Stimulated activated CD8-positive, alpha-beta memory T cell treated with anti-CD3 and anti-CD28 coated beads, Interleukin-7, amount 100 ng/mL, for 4 hours (primary cell): ENCODE measurements at places on chromosomes 1 and 21.

DNA sequence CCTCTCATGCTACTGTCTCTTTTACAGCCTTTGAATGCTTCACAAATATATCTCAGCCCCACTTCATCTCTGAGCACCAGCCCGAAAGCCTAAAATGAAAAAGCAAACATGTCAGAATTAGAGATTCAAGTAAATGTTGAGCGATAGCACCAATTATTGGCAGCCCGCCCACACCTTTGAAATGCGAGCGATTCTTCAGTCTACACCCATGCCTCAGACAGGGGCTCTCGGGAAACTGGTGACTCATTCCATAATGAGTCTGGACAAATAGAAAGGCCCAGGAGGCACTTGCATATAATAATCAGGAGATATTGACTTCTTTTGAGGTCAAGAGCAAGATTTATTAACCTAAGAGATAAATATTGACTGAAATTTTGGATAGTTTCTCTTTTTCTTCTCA, 487.3 kb upstream of the PTBP2 start:
- no peak for DNase-seq

- no peak for DNase-seq
These were observed 52.9 kb downstream of the HMGB4 start for GRCh38 chr1:33916786-33917185.

DNA sequence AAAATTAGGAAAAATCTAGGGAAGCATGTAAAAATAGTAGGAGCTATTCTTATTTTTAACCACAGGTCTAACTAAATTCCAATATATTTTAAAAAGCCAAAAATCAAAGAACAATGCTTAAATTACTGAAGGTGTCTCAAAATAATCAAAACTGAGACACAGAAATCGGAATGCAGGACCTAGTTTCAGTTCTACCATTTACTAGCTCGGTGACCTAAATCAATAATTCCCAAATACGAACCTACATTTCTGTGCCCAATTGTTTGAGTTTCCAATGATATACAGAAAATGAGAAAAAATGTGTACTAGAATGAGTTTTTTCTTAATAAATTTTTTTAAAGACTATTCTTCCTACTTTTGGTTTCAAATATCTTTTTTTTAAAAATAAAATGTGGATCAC, 37.4 kb downstream of the ANKRD13C start:
- no peak for DNase-seq

GRCh38 chr1:21691739-21692138, 22.6 kb upstream of the RAP1GAP start:
- no peak for DNase-seq

DNA sequence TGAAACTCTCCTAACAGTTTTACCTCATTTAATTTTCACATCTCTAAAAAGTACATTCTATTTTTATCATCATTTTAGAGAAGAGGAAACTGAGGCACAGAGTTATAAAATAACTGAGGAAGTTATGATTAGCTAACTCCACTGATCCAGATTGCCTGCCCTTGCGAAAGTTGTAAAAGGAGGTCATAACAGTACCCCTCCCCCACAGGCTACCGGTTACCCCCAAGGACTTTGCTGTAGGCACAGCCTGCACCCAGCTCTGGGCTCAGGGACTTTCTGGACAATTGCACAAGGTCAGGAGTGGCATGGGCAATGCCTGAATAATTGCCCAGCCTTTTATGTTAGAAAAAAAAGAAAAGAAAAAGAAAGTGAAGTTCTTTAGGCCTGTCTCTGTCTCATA, 22.7 kb downstream of the PIGM start:
- no peak for DNase-seq

GRCh38 chr1:104795931-104796330, 1046.2 kb downstream of the AMY1C start:
- no peak for DNase-seq

DNA sequence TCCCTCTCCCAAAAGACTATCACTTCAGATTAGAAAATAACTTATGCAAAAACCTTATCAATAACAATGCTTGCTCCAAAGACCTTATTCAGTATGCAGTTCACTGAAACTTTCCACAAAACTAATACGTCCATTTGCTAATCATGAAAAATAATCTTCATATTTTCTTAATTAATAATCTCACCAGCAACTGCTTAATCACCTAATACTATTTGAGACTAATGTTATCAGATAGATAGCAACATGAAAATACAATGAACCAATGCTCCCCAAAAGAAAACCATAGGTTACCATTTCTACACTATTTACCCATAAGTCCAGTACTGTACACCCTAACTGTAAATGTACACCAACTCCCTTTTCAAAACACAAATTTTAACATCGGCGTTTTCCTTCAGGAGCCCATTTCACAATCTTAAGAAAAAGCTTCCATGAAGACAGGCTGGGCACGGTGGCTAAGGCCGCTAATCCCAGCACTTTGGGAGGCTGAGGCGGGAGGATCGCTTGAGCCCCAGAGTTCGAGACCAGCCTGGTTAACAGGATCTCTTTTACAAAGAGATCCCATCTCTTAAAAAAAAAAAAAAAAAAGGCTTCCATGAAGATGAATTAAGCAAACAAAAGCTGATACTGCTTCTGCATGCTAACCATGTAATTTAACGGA, 1.7 kb downstream of the GNB1 start:
- DNase-seq = no peak

GRCh38 chr21:38440746-38441145, 57.5 kb downstream of the ERG start:
- DNase-seq = no peak

DNA sequence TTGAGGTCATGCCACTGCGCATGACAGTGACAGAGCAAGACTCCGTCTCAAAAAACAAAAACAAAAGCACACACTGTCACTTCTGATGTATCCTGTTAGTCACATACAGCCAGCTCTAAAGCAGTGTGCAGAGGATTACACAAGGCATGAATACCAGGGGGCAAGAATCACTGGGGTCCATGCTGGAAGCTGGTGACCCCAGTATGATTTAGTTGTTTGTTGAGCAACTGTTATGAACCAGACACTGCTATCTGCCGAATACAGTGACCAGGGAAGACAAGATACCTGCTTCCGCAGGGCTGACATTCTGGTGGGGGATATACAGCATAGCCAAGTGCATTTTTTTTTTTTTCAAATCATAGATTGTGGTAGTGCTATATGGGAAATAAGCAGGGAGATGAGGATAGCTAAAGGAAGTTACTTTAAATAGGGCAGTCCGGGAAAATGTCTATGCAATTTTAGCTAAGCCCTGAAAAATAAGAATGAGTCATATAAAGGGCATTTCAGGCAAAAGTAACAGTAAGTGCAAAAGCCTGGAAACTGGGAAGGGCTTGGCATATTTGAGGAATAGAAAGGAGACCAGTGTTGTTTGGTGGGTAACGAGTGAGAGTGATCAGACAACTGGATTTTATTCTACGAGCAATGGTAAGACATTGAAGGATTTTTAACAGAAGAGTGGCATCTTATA, 69.7 kb downstream of the ADSS2 start:
- no peak for DNase-seq

DNA sequence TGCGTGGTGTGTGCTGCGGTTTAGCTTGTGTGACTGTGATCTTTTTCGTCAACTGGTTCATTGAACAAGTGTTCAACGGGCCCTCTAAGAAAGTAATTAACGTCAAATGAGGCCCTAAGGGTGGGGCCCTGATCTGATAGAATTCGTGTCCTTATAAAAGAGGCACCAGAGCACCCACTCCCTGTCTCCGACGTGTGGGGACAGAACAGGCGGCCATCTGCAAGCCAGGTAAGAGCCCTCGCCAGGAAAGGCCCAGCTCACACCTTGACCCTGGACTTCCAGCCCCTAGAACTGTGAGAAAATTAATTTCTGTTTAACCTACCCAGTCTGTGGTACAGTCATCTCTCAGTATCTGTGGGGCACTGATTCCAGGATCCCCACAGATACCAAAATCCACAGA, 20.4 kb upstream of the SAMD11 start:
- DNase-seq = no peak

DNA sequence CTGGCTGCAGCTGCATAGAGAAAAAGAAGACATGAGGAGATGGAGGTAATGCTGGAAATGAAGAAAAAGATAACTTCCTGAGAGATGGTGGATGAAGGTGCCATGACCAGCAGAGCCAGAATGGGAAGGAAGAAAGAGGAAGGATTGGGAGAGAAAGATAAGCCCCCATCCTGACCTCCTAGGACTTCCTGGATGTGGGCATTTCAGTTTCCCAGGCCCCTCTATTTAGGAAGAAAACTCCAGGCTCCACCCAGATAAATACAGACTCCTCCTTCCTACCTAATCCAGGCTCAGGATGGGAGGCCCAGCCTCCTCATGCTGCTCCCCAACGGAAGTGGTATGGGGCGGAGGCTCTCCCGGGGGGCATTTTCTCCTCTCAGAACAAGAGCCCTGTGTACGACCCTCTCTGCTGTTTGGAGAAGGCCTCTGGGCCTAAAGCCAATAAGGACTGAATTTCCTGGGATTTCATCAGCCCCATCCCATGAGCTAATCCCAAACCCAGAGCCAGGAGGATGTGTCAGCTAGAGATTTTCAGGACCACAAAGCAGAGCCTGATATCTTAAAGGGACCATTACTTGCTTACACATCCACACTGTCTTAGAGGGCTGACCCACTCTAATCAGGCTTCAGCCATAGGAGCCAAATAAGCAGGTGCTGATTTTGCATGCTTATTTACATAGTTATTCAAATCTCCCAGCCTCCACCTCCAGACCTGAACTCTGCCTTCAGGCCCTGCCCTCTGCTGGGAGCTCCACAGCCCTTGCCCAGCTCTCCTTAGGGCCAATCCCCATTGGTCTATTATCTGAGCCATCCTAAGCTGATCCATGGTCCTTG, 5.1 kb upstream of the ARHGEF2 start:
- DNase-seq = no peak

- DNase-seq = no peak
These were observed 117.6 kb downstream of the PTGER3 start for GRCh38 chr1:70930062-70930461.

DNA sequence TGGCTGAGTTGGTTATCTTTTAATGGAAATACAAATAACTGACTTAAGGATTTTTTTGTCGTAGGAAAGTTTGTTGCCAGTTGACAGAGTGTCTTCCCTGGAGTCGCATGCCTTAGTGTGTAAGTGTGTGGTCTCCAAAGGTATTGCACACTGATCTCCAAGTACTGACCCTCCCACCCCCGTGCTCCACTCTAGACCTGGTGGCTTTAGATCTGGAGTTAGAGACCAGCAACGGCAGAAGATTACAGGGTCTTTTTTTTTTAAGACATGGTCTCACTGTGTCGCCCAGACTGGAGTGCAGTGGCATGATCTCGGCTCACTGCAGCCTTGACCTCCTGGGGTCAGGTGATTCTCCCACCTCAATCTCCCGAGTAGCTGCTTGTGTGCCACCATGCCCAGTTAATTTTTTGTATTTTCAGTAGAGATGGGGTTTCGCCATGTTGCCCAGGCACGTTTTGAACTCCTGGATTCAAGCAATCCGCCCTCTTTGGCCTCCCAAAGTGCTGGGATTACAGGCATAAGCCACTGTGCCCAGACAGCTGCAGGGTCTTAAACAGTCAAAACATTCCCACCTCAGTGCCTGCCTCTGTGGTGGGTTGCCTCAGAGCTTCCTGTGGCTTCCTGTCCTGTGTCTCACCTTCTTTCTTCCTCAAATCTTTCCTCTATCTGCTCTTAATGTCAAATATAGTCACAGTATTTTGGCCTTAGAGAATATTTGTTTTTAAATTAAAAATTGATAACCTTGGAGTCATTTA, 6.9 kb downstream of the TRAPPC10 start:
- DNase-seq = no peak

- DNase-seq = no peak
These were observed 66.9 kb downstream of the ST6GALNAC5 start for GRCh38 chr1:76933847-76934815.

DNA sequence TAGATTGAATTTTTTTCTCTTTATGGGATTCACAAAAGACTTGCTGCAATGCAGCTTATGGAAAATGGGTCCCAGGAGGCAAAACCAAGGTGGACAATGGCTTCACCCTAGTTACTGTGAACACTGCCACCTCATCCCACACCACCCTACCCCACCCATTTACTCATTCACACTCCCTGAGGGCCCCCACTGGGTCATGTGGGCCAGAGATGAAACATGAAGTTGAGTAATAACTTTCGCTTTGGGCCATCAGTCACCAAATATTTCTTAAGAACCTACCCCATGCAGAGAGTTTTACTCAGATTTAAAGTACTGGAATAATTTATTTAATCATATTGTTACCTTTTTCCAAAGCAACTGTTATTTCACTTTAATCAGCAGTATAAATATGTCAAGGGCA, 191.8 kb downstream of the TPR start:
- no peak for DNase-seq

DNA sequence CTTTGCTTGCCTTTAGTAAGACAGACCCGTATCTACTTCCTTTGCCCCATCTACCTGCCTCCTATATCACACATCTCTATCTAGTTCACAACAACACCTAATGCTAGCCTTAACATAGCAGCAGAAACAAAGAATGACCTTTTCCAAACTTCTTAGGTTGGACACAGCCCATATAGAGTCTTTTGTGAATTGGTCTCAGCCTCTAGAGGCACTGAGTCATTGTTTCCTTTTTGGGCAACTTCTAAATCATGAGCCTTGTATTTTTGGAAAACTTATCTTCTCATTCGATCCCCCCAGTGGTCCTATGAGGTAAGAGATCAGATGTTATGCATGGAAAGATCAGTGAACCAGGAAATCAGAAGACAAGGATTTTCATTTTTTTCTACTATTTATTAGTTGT, 679.4 kb upstream of the USP24 start:
- DNase-seq = no peak

DNA sequence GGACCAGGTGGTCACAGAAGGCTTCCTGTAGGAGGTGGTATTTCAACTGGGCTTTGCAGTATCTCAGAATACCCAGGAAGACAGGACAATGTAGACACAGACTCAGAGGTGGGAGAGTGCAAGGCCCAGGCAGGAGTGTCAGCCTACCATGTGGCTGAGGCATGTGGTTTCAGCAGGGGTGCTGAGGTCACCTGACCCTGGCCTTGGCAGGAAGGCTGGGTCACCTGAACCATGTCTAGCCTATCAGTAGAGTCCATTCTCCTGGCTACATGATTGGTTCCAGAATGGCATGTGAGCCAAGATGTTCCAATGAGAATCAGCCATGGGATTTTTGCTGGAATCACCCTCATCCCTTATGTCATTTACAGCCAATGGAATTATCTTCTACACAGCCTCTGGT, 169.4 kb downstream of the ACTL8 start:
- no peak for DNase-seq

DNA sequence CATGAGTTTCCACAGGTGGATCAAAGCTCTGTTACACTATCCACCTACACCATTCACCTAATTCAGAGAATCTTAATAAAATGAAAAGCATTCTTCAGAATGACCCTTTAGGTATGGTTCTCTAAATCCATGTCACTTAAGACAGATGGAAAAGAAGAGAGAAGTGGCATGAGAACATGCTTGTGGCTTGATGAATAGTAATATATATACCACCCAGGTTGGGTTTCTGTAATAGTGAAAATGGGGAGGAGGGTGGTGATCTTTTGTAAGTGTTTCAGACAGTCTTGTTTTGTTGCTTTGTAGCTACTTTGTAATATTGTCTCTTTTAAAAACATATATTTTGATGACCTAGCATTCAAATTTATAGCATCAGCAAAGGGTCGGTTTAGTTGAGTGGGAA, 469.8 kb downstream of the USP25 start:
- DNase-seq = no peak
